ENCODE measurements at places on chromosomes 3 and 15.

GRCh38 chr3:126934991-126935390 is 47.9 kb upstream of the PLXNA1 start:
- no peak for DNase-seq

- DNase-seq = no peak
Measured at GRCh38 chr3:48469046-48469915, 22.7 kb downstream of the ATRIP start.

DNA sequence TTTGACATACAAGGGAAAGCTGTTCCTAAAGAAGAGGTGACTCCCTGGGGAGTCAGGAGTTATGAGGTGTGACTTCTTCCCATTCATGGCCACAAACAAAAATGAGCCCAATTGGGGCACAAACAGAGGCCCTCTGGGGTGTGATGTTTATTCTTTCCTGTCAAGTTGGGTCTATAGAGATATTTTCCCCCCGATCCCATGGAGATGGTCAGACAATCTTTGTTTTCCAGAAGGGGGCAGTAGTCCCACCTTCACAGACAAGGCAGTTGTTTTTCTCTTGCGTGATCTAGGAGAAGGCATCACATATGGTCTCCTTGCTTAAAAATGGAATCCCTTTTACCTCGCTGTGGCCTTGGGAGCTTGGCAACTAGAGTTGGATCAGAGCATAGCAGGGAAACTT is 110.3 kb downstream of the MFSD1 start:
- no peak for DNase-seq

- no peak for DNase-seq
Measured at GRCh38 chr3:37559461-37559860, 302.2 kb upstream of the CTDSPL start.

GRCh38 chr3:50585919-50586762 is 16.8 kb downstream of the HEMK1 start:
- no peak for DNase-seq

DNA sequence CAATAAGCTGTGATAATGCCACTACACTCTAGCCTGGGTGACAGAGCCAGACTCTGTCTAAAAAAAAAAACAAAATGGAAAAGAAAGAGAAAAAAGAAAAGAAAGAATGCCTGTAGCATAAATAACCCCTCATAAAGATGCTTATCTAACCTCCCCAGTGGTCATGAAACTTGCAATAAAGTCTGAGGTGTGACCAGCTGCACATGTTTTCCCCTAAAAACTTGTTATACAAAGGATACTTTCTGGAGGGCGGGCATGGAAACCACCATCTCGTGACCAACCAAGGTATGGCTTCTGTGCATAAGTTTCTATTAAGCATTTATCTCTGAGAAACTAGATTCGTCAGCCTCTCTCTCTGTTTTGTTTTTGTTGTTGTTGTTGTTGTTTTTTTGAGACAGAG is 21.8 kb downstream of the CCDC32 start:
- no peak for DNase-seq

GRCh38 chr15:57015897-57016296 is 97.5 kb downstream of the TCF12 start:
- no peak for DNase-seq

- no peak for DNase-seq
Measured at GRCh38 chr3:189232790-189233189, 61.0 kb downstream of the TPRG1 start.

DNA sequence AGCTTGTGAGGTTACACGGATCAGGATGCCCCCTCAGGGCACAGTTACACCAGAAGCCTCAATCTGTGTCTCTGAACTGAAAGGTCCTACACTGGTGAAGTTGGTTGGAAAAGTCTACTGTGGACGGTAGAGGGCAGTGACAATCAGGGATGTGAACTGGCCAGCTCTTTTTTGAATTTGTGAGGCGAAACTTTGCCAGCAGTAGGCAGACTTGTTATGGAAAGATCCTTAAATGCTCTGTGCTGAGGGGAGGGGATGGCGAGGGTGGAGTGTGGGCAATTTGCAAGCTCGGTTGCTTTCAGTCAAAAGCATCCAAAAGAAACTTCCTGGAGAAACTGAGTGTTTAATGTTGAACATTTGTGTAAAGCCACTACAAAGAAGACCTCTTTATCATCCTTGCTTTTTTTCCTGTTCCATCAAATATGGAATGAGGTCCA is 127.4 kb upstream of the ABHD17C start:
- DNase-seq = peak; percentile 69

DNA sequence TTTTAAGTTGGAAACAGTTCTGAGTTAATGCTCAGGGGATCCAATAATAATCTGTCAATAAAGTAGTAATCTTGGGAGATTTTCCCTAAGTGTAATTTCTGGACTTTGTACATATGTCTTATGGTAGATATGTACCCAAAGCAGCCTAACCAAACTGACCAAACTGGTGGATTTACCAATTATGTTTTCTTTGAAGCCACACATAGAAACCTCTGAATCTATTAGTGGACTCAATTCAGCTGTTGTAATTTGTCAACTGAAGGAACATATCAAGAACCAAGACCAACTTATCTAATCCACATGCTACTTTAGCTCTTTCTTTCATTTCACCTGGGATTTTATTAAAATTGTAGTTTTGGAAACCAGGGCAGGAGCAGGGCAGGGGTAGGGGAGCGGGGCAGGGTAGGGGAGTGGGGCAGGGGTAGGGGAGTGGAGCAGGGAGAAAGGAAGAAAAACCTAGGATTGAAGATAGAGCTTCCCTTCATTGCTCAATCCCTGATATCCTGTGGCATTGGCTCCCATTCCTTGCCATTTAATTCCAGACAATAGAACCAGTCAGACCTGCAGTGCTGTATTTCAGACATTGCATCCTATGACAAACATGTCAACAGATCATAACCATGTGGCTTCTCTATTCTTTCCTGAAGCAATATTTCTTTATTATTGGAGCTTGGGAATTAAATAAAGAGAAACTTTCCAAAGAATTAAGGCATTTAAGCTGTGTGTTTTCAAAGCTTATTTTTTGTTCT is 101.8 kb downstream of the NFKBIZ start:
- peak; percentile 23 for DNase-seq

GRCh38 chr3:138439646-138440045 is 5.2 kb downstream of the ESYT3 start:
- no peak for DNase-seq
